ENCODE measurements at places on chromosomes 5 and 9.
A peak's percentile ranks its signal among the peaks of the same experiment; 100 is the strongest.

DNA sequence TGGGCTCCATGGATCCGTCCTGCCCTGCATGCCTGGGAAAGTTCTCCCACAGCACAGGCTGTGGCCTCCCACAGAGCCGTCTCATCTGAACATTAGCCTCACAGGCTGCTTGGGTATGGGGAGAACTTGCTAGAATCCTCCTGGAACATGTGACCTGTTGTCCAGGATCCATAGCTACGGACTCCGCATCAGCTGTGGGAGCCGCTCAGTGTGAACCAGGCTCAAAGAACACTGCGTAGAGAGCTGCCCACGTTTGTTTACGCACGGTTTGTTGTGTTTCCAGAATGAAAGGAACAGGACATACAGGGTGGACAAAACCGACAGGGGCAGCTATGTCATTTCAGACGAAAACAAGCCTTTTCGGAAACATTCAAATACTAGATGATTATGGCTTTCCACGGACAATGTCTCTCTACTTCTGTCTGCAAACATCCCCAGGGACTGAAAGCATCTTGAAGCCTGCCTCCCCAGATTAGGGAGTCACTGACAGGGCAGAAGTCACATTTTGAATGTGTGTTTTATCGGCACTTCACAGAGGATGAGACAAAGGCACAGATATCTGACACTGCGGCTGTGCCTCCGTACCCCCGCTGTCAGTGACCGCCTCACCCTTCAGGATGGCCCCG, 390.3 kb downstream of the GADD45G start:
- DNase-seq: peak; percentile 48

DNA sequence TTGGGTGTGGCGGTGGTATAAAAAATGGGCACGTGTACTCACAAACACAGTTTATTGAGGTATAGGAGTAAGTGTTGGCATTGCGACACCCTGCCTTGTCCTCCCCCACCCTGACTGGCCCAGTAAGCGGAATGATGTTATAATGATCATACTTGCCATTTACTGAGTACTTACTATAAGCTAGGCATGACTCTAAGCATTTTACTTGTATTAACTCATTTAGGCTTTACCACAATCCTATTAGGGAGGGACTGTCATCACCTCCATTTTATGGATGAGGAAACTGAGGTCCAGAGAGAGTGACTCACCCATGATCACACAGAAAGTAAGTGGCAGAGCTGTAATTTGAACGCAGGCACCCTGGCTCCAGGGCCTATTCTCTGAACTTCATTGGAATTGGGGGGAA, 2.3 kb downstream of the SMIM3 start:
- peak; percentile 57 for DNase-seq

- no peak for DNase-seq
Measured at GRCh38 chr5:156695774-156696173, 154.3 kb upstream of the PPP1R2B start.

- peak; percentile 53 for DNase-seq
Measured at GRCh38 chr9:96383165-96383942, at the start of gene SLC35D2. Gene SLC35D2, minus strand, starts transcription at chr9:96383711. Its CDS starts 77 bp downstream, at chr9:96383634.

DNA sequence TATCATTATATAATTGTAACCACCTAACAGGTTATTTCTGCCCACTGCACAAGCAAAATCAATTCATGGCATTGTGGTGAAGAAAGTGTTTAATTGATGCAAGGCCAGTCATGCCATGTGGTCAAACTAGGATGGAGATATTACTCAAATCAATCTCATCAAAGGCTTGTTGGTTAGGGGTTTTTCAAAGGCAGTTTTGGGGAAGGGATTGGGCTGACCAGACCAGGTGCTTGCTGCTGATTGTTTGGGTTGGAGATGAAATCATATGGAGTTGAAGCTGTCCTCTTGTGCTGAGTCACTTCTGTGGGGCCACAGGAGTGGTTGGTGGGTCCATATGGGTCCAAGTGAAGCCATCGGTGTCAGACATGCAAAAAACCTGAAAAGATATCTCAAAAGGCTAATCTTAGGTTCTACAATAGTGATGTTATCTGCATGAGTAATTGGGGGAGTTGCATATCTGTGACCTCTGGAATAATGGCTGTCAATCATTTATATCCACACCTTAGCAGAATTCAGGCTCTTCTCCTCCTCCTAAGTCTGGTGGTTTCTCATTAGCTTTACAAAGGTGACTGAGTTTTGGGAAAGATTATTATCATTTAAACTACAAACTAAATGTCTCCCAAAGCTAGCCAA, 44.9 kb downstream of the HMGCS1 start:
- DNase-seq: no peak

- peak; percentile 59 for DNase-seq
Measured at GRCh38 chr9:94140791-94141790, 56.8 kb downstream of the PTPDC1 start.

DNA sequence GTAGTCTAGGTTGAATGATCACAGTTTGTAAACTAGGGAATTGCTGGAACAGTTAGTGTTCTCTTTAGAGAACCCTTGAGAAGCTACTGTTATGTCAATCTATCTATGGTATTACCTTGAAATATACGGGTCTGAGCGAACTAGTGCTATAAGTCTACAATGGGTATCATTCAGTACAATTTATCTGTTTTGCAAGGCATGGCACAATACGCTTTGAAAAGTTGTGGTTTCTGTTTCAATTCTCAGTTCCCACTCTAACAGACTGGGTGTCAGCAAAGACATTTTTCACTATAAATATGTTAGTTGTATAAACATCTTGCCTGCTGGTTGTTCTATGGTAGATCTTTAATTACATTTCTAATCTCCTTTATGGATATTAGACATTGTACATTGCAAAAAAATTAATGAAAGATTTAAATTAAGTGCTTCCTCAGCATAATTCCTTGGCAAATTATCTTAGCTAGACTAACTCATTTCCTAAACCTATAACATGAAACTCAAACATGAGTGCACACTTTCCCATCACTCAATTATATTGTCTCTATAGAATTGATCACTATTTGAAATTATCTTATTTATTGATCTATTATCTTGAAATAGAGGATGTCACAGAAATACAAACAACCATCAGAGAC, 24.9 kb upstream of the SLCO6A1 start:
- no peak for DNase-seq

- DNase-seq: no peak
Measured at GRCh38 chr5:135761746-135762145, 72.7 kb upstream of the SLC25A48 start.
